Left ventricle myocardium superior (tissue), 1 donor: ENCODE measurements at places on chromosomes 13 and 19.
A peak's percentile ranks its signal among the peaks of the same experiment; 100 is the strongest.

GRCh38 chr13:75360170-75360569 lies 121.8 kb downstream of the TBC1D4 start:
- DNase-seq = no peak

DNA sequence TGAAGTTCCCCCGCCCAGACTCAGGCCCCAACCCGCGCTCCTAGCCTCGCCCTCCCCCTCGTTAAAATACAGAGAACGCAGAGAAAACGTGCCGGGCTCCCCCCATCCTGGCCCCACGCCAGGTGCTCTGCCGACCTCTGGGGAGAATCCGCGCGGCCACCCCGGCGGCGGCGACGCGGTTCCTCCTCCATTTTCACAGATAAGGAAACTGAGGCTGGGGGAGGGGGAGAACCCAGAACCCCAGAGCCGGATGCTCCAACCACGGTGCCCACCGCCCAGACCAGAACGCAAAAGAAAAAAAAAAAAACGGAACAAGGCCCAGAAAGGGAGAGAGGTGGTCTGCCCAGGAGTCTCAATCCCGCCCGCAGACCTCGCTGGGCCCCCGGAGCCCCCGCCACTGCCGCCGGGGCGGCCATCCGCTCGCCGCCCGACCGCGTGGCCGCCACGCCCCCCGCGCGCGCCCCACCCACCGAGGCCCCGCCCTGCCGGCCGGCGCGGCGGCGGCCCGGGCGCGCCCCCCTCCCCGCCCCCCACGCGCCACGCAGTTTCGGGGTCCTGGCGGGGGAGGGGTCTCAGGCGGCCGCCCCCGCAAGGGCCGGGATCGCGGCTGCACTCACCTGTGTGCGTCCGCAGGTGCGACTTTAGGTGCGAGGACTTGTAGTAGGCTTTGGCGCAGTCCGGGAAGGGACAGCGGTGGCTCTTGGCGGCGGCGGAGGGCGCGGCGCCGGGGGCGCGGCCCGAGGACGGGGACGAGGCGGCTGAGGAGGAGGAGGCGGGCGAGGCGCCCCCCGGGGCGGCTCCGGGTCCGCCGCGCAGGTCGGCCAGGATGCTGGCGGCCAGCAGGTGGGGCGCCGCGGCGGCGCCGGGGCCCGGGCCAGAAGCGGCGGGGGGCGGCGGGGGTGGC lies 703 bp downstream of the KLF16 start:
- DNase-seq = peak; percentile 69

- peak; percentile 75 for DNase-seq
Measured at GRCh38 chr13:43303033-43303729, 279.8 kb downstream of the DNAJC15 start.

- no peak for DNase-seq
Measured at GRCh38 chr19:51256155-51256625, 5.3 kb downstream of the SIGLECL1 start.

DNA sequence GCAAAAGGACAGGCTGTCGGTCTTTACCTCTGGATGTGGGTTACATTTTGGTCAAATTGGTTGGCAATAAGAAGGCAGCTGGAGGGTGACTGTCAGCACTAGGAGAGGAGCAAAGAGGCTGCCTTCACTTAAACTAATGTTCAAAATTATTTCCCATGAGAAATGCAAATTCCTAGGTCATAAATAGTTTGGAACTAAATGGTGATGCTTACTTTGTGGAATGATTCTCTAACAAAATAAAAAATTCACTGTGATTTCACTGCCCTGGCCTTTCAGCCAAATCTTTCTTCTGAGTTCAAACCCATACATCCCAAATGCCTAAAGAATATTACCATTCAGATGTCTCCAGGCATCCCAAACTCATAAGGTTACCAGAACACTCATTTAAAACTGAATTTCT lies 25.0 kb upstream of the OXGR1 start:
- no peak for DNase-seq

- DNase-seq = no peak
Measured at GRCh38 chr13:24272452-24273161, 36.8 kb upstream of the C1QTNF9 start.

DNA sequence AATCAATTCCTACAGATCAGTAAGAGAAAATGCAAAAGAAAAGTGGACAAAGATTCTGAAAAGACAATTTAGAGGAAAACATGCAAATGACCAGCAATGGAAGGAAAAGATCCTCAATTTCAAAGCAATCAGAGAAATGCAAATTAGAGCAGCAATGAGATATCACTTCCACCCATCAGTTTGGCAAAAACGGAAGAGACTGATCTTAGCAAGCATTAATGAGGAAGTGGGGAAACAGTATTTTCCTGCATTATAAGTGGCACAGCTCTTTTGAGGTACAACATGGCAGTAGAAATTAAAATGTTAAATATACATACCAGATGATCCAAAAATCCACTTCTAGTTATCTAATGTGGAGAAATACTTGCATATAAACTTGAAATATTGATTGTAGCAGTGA lies 69.1 kb upstream of the SLC7A1 start:
- DNase-seq = no peak

- DNase-seq = no peak
Measured at GRCh38 chr19:32498648-32499200, 82.3 kb upstream of the PDCD5 start.

- DNase-seq = peak; percentile 60
Measured at GRCh38 chr19:16067205-16067938, 8.9 kb upstream of the TPM4 start.

GRCh38 chr19:6313398-6313969 lies 19.9 kb downstream of the ACER1 start:
- DNase-seq = no peak

GRCh38 chr13:41765020-41765419 lies 195.9 kb downstream of the VWA8 start:
- DNase-seq = no peak

DNA sequence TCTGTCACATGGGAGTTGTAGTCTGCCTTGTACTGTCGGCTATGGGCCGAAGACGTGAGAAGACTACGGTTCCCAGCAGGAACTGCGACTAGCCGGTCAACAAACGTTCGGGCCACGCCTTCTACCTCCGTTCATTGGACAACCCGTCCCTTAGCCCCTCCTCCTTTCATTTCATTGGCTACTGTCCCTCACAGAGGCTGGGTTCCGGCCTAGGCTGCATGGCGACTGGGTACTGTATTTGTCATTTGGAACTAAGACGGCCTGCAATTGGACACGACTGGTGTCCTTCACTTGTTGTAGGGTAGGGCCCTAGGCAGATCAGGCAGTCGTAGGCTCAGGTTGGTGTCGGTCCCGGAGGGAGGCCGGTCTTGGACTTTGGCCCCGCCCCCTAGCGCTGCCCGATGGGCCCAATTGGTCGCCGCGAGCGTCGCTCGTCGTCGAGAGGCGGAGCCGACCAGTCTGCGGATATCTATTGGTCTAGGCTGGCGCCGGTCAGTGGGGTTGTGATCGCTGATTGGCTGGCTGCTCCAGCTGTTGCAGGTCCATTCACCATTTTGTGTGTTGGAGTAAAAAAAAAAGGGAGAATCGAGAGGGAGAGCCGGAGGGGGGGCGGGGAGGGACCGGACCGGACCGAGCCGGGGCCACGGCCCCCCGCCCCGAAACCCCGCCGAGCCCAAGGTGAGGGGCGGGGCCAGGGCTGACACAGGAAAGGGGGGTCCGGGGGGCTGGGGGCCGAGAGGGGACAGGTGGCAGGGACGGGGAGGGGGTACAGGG lies at the start of gene CIC:
Gene CIC, plus strand, starts transcription at position 549 of the 774 bp plus-strand sequence. CDS start 2,532 bp downstream, outside the sequence.
- DNase-seq = peak; percentile 99

GRCh38 chr13:39038569-39039030 lies 344 bp downstream of the NHLRC3 start:
- peak; percentile 43 for DNase-seq

DNA sequence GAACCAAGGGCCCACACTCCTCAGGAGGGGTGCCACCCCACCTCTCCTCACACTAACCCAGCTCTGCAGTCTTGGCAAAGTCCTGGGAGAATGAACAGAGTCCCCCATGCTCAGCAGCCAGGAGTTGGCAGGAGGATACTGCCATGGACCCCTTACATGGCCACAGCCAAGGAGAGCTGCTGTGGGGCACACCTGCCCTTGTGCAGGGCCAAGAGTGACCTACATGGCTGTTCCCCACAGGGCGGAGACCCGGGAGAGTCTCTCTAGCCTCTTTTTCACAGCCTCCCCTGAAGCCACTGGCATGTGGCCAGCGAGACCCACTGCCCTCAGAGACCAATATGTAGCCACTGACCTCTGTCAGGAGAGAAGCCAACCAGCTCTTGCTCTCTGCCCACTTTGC lies 45.9 kb upstream of the VSTM2B start:
- no peak for DNase-seq

- no peak for DNase-seq
Measured at GRCh38 chr13:78657699-78658629, 991 bp downstream of the OBI1 start.

DNA sequence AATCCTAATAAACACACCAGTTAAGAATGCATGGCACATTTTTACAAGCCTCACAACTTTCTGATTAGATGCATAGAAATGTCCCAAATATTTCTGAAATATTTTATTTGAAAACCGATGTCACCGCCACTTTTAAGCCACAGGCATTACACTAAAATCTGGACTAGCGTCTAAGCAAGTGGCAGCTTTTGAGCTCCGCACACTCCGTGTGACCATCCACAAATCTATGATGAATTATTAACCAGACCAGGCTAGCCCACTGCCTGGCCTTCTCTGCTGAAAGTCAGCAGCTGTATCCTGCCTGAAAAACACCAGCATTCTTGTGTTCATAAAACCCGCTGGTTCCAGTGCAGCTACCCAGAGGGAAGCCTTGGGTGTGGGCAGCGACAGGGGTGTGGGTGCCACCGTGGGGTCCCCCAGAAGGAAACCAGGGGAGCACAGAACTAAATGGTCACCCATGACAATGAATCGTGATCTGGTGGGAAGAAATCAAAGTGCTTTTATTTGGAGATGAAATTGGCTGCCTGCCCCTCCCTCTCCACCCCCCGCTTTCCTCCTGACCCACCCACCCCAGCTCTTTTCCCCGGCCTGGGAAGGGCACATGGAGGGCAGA lies 13.8 kb downstream of the RASA3 start:
- DNase-seq = peak; percentile 19

DNA sequence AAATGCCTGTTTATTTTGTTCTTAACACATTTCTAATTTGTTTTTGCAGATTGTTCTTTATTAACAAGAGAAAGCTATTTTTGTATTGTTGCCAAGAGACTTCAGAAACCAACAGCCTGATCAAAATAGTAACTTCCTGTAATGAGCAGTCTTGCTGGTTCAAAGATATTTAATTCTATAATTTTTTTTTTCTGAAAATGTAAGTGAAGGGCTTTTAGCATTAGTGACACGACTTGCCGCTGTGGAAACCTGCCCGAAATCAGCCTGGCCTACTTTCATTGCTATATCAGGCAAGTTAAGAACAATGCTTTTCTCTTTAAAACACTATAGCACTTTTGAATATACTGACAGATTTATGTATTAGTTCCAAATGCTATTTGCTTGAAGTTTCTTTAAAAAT lies 374.3 kb downstream of the EFNB2 start:
- no peak for DNase-seq

DNA sequence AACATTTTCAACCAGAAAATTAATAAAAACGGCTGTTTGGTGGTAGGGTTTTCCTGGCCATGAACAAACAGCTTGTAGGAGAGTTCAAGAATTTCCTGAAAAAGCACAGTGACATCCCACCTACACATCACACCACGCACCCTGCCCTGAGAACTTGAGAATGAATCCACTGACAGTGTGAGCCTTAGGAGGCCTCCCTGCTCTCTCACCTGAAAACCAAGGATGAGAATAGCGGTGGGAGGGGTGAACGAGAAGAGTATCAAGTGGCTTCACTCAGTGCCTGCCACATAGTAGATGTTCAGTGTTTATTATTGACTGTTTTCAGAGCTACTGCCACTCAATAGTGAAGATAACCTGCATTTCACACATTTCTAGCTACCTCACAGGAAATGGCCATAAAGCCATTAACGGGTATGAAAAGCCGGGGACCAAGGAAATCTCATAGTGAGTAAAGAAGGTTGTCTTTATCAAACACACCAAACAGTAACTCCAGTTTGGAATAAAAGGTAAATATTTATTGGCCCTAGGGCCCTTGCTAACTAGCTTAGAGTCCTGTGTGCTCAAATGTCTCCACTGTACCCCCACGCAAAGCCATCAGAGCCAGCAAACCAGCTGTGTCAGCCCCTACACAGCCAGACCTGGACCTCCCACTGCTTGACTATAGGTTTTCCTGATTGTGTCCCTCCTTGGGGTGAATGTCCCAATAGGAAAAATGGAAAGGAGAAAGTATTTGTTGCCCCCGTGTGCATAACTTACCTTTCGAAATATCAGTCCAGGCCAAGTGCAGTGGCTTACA lies 40.6 kb downstream of the TPT1 start:
- DNase-seq = no peak

DNA sequence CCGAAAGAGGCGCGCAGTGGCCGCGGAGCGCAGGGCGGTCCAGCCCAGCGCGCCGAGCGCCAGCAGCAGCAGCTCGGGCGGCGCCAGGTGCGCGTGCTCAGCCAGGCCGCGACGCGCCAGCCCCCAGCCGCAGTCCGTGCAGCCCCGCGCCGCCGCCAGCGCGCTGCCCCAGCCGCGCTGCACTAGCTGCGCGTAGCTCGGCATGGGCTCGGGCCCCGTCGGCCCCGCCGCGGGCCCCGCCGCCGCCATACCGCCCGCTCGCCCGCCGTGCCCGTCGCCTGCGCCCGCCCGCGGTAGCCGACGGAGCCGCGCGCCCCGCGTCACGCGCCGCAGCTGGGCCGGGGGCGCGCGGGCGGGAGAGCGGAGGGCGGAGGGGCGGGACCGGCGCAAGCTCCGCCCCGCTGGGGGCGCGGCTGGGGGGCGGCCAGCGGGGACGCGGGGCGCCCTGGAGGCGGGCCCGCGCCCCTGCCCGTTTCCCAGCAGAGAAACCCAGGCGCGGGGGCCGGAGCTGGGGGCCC lies at the start of gene CERS1:
Gene CERS1, minus strand, starts transcription at position 335 of the 518 bp plus-strand sequence. Its CDS starts 86 bp downstream, at position 249.
- no peak for DNase-seq

GRCh38 chr19:50723069-50723468 lies at the start of gene CLEC11A:
Gene CLEC11A, plus strand, starts transcription at chr19:50723364. Its CDS starts 162 bp downstream, at chr19:50723526.
- DNase-seq = peak; percentile 78

GRCh38 chr13:77291774-77292173 lies 35.1 kb downstream of the MYCBP2 start:
- no peak for DNase-seq

GRCh38 chr19:50020481-50020880 lies 4.7 kb downstream of the VRK3 start:
- no peak for DNase-seq

DNA sequence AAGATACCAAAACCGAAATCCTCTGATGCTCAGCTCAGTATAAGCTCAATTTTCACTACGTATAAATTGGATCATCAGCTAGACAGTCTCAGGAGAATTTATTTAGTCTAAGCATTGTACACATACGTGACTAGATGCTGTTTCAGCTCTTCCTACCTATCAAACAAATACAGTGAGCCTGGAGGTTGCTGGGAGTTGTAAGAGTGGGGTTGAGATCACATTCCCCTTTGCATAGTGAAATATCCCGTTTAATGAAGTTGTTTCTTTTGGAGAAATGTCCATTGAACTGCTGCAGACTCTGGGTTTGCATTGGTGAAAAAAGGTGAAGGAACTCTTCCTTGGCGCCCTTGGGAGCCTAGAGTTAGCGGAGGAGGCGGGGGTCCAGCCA lies 68.9 kb upstream of the GJB6 start:
- no peak for DNase-seq

DNA sequence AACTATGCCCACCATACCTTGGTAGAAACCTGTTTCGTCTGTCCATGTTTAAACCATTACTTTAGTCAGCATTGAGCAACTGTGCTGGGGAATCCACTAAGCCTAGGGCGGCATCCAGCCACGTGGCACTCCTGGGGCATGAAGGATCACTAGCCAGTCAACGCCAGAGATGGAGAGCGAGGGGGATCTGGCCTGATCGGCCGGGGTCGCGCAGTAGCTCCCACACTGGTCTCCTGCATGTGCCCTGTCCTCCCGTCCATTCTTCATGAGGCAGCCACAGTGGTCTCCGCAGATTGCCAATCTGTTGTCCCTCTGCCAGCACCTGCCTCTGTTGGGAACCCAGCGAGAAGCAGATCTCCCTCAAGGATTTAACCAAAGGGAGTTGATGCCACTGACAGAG lies 109.4 kb downstream of the DPF1 start:
- no peak for DNase-seq
